ENCODE measurements at places on chromosomes 2 and 18. TPM values are rescaled to one million over a fixed set of nuclear protein-coding genes. Genes with fewer than 3 reads are reported as not detected.

The RAB11FIP5 gene
- 17.0 TPM for total RNA-seq

- DNase-seq: no peak
Observed at GRCh38 chr18:44742126-44742525, 61.4 kb downstream of the SETBP1 start.

DNA sequence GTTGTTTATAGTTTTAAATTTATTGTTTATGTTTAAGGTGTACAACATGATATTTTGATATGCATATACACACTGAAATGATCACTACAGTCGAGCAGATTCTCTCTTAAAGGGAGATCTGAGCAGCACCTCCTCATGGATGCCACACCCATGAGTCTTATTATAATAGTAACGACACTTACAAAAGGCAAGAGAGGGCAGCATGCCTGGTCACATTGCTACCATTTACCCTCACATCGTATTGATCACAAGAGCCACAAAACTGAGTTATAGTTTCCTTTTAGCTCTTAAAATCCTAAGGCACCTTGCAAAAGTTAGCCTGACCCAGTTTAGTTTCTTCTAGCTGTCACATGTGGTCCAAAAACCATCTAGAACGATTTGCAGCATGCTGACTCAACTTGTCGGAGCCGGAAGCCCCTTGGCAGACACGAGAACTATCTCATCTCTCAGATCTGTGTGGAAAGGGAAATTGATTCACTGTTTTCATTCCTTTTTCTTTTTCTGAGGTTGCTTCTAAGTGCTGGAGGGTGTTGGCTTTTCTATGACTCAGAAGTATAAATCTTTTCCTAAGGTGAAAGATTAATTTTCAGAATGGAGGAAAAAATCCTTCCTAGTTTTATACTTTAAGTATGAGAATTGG, 85.3 kb downstream of the CDC42EP3 start:
- DNase-seq: no peak

- no peak for DNase-seq
Observed at GRCh38 chr18:25457601-25458000, 105.6 kb upstream of the ZNF521 start.

DNA sequence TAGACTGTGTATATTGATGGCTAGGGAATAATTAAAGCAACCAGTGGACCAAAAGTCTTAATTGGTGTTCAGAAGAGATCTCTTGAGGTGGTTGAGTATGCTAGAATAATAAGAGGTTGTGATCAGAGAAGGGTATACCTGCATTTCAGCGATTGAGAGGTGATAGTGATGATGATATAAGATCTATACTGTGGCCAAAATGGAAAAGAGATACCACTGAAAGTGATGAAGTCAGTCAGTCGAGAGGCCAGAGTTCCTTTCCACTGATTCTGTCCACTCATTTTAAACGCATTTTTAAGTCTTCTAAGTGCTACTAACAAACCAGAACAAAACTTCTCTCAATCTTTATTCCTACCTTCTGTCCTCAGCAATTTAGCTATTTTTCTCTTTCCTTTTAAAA, 32.9 kb downstream of the ACTR3 start:
- no peak for DNase-seq

The KLHL41 gene
- total RNA-seq: 3.9 TPM

DNA sequence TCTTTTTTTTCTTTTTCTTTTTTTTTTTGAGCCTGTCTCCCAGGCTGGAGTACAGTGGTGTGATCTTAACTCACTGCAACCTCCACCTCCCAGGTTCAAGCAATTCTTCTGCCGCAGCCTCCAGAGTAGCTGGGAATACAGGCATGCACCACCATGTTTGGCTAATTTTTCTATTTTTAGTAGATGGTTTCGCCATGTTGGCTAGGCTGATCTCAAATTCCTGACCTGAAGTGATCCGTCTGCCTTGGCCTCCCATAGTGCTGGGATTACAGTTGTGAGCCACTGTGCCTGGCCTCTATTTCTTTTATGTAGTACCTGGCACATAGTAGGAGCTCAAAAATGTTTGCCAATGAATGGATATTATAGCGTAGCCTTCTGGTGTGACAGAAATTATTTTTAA, 6.8 kb upstream of the CFLAR start:
- no peak for DNase-seq

GRCh38 chr2:10378189-10378588, 69.9 kb downstream of the ODC1 start:
- no peak for DNase-seq

DNA sequence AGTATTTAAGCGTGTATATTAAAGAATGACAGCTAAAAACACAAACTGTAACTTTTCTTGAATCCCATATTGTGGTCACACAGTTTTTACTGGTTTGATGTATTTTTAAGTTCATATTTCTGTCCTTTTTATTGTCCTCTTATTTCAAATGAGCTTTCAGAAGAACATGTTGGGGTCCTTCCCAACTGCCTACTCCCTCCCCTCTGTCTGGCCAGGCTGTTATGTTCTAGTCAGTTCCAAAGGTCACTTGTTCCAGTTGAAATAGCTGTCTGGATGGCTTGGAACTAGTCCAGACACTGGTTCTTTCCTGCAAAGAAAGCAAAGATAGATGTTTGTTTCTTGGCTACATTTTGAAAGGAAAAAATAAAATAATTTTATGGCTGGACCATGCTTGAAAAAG, 306.9 kb downstream of the GULP1 start:
- peak; percentile 37 for DNase-seq

The GPR55 gene
- total RNA-seq: not detected

- DNase-seq: no peak
Observed at GRCh38 chr2:212841460-212841859, 302.9 kb upstream of the ERBB4 start.

- DNase-seq: no peak
Observed at GRCh38 chr2:32418778-32419177, 62.0 kb downstream of the BIRC6 start.

Measured in spinal cord (tissue), 10 donors.